RPMI7951 (cell line): ENCODE measurements at places on chromosomes 12 and 14. TPM values are rescaled to one million over a fixed set of nuclear protein-coding genes. Genes with fewer than 3 reads are reported as not detected.

DNA sequence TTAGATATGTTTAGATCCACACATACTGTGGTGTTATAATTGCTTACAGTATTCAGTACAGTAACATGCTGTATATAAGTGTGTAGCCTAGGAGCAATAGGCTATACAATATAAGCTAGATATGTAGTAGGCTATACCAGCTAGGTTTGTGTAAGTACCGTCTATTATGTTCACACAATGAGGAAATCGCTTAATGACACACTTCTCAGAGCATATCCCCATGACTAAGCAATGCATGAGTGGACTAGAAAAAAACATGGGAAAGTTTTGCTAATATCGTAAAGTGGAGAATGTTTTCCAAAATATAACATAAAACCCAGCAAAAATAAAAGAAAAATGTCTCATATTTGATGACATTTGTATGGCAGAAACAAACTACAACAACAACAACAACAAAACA is 27.3 kb downstream of the AKAP3 start:
- no peak for DNase-seq

GRCh38 chr12:113802966-113803758 is 163.0 kb downstream of the RBM19 start:
- no peak for DNase-seq

SLC7A7 gene
- total RNA-seq = 2.2 and 2.5 TPM in 2 replicates

DNA sequence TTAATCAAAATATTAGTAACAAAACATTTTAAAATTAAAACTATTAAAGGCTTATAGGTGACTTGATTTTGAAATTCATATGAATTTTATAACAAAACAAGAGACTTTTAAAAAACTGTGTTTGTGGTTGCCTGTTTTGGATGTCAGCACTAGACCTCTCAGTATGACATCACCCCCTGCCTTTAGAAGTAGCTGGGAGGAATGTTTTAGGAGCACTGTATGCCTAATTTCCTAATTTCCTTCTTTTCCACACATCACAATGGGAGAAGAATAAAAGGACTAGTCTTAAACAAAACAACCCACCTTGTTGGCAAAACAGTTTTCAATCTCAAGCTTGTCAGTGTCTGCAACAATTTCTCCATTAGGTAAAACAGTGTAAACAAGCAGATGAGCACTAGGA is 48.1 kb upstream of the PZP start:
- DNase-seq = no peak

C12orf54 gene
- total RNA-seq = not detected in 2 replicates

DNA sequence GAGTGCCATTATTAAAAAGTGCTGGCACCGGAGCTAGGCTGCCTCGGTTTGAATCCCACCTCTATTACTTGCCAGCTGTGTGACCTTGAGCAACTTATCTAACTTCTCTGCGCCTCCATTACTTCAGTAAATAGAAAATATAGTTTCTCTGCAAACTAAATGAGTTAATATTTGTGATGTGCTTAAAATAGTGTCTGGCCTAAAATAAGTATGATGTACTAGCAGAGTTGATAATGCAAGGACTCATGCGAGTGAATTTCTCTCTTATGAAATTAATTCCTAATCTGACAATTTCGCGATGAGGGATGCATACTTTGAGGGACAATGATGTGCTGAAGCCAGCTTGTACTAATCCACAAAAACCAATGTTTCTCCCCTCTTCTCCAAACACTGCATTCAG is 180.8 kb upstream of the NTF3 start:
- no peak for DNase-seq

DNA sequence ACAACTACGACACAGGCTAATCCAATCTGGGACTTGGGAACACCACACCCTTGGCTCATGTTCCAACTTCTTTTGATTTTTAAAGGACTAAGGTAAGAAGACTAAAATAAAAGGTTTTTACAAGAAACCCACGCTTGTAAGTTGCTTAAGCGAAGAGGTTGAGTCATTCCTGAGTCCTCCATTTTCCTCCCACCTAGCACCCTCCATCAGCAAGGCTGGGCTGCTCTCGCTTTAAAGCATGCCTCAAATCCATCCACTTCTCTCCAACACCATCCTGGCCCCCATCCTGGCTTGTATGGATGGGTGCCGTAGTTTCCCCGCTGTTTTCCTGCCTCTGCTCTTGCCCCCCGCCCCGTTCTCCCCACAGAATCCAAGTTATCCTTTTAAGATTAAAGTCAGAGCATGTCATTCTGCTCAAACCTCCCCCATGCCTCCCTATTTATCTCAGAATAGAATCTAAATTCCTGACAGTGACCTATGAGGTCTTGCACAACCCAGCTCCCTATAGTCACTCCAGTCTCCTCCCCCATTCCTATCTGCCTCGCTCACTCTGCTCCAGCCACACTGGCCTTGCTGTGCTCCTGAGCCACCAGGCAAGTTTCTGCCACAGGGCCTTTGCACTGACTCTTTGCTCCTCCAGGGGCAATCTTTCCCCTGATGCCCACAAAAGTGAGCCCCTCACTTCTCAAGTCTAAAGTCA is 34.5 kb downstream of the SCARB1 start:
- peak; percentile 87 for DNase-seq

DNA sequence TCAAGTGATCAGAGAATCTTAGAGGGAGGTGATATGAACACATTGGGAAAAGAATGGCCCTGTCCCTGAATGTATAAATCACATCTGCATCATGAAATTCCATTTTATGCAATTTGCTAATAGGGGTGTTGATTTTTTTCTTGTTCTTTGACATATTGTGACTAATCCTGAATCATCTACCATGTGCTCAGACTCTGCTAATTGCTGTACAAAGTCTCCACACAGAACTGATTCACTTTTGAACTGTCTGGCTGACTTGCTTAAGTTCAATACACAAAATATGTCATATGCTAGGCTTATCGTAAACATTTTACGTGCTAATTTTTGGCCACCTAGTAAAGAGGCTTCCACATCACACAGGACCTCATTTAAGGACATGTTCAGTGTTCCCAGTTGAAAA is 2.6 kb downstream of the TMEM132D start:
- peak; percentile 44 for DNase-seq

DNA sequence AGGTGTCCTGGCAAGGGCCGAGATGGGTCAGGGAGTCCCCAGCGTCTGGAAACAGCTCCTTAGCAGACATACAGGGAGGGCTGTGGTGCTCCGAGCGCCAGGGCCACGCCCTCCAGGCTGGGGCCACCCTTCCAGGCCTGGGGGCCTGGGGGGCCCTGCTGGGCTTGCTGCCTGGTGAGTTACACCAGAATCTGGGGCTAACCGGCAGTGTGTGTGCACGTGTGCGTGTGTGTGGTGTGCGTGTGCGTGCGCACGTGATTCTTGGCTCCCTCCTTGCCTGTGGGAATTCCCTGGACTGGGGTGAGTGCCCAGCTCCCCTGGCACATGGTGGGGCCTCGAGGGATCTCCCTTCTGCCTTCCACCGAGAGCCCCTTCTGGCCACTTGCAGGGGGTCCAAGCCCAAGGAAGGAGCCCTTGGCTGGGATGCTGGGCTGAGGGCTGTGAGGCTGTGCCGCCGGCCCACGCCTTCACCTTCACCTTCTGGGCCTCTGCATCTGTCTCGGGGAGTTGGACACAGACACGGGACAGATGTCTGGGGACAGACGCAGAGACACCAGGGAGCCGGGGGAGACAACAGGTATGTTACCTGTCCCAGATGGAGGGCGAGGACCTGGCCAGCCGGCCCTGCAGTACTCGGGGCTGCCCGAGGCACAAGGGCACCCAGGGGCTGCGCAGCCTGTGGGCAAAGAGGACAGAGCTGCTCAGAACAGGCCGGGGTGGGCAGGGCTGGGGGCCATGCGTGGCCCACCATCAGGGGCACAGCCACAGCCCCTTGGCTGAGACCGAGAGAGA is 37.2 kb downstream of the BEGAIN start:
- no peak for DNase-seq

BLOC1S1 gene
- 155 and 170 TPM in 2 replicates for total RNA-seq

GRCh38 chr14:64394423-64394822 is 6.3 kb downstream of the MTHFD1 start:
- DNase-seq = no peak

DNA sequence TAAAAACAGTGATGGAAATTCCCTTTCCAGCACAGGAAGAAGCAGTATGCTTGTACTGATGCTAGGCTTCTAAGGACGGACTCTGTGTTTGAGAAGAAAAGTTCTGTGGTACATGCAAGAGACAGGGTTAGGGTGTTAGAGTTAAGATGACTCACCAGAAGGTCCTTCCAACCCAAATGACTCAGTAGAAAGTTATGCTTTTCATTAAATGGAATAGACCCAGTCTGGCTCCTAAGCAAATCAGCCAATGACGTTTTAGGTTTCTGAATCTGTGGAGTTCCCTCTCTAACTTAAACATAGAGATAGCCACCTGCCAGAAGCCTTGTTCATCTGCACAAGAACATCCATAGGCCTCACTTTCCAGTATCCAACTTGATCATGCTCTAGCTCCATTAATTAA is 5.7 kb downstream of the PTHLH start:
- peak; percentile 96 for DNase-seq

GRCh38 chr12:46360370-46360769 is 12.2 kb downstream of the SLC38A2 start:
- DNase-seq = no peak

- no peak for DNase-seq
Observed at GRCh38 chr14:79417961-79418360, 793.3 kb downstream of the DIO2 start.

YAF2 gene
- total RNA-seq = 11.7 and 19.9 TPM in 2 replicates
